ENCODE measurements at places on chromosomes 6 and 20.

DNA sequence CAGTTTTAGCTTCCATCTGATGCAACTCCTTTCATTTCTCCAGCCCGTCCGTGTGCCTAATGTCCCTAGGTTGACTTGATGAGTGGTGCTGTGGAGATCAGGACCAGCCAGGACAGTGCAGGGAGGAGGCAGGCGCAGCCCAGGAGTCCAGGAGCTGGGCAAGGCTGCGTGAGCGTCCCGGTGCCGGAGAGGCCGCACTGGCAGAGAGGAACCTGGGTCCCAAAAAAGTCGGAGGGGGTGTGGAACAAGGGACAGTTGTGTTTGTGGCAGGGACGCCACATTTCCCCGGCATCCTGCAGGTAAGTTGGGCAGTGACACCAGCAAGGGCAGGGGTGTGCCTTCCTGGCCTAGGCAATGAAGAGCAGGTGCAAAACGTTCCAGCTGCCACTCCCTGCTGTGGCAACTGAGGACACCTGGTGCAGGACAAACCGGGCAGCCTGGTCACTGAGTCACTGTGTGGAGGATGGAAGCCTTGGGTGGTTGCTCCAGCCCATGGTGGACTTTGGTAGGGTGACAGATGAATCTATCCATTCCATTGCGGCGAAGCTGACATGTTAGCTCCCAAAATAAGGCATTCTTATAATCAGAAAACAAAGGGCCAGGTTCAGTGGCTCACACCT is 53.2 kb downstream of the RAMACL start:
- DNase-seq: no peak

DNA sequence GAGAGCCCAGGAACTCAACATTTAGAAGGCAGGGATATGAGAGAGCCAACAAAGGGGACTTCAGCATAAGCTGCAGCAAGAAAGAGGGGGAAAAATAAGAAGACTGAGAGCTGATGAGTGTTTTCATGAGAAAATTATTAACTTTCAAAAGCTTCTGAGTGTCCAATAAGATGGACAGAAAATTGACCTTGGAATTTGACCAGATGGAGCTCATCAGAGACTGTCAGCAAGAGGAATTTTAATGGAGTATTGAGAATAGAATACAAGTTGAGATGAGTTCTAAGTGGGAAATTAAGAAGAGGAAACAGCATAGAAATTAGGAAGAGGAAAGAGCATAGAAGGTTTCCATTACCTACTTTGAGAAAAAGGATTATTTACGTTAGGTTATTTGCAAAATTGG is 428.2 kb downstream of the LMBRD1 start:
- DNase-seq: no peak

DNA sequence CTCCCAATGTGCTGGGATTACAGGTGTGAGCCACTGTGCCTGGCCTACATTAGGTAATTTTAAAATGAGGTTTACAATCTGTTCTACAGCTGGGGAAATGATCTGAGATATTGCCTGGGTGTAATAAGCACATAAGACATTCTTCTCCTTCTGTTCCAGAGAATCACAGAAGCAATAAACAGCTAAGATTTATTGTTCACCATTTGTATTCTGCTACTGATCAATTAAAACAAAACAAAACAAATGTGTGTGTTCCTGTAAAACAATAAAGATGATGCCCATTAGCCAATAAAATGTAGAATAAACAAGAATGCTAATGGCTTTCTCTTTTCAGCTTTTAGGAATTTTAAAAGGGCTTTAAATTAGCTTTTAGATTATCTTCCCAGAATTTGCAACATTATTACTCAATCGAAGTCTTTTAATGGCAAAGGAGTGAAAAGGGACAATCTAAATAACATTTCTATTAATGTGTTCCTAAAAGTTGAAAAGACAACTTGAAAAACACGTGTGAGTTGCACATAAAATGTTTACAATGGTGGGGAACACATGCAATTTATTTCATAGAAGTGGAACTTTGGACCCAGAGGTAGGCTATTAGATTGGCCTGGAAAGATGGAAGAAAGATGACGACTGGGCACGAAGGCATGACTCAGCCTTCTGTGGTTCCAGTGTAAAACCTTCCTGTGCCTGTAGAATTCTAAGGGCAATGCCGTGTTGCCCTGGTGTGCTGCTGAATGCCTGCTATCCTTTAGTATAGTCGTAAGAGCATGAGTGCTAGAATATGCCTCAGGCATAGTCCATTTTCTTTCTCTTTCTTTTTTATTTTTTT is 29.0 kb upstream of the DEK start:
- no peak for DNase-seq

DNA sequence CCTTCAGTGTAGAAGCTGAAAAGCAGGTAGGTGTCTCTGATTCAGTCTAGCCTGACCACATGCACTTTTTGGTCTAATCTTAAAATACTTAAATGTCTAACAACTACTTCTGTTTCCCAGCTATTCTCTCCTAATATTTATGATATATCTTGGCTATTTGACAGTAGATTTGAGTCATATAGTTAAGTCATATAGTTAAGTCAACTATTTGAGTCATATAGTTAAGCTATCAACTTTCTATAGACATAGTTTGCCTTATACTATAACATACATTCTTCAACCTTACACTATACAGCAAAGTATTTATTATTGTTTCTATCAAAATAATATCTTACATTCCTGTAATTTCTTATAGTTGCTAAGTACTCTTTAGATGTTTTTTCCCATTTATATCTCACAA is 110.9 kb downstream of the GMDS start:
- DNase-seq: no peak

DNA sequence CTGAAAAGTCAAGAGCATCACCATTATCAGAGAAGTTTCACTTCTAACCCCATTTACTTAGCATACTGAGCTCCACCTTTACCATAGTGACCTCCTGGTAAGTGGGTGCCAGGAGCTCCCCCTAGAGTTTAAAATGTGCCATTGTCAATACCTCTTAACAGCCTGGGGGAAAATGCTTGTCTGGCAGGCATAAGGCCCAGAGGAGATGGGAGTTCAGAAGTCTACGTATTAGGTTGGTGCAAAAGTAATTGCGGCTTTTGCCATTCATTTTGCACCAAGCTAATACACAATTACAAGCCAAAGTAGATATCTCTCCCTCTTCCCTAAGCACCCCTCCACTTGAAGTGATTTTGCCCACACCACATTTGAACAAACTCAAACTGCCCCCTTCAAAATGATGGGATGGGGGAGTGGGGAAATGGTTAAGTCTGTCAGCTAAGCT is 919.0 kb downstream of the KIF16B start:
- DNase-seq: no peak

- no peak for DNase-seq
Measured at GRCh38 chr20:48732081-48732829, 95.5 kb downstream of the PREX1 start.

DNA sequence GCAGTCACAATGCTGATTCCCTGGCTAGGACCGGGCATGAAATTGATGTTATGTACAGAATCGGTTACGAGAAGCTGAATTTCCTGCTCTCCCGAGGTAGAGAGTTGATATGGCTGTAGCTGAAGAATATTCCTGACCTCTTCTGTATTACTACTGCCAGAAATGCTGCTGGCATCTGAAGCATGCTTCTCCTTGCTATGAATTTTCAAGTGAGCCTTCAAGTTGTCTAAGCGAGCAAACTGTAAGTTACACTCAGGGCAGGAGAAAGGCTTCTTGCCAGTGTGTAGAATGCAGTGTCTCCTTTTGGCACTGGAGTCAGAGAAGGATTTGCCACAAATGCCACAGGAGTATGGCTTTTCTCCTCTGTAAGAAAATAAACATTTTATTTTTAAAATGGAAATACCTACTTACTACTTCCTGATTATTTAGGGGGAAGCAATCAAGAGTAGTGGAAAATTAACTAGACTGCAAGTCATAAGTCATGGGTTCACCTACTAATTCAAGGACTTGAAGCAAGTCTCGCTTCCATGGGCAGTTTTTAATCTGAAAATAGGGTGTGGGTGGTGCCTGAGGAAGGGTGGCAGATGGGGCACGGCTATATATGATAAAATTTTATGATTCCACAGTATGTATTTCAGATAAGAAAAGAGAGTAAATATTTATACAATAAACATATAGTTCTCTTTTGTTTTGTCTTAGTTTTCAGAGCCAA is 10.8 kb upstream of the MICAL1 start:
- DNase-seq: no peak

Measured in T-helper 17 cell (primary cell).